ENCODE measurements at places on chromosomes 6 and 20. TPM values are rescaled to one million over a fixed set of nuclear protein-coding genes. Genes with fewer than 3 reads are reported as not detected.
A peak's percentile ranks its signal among the peaks of the same experiment; 100 is the strongest.

- DNase-seq, result no peak
Measured at GRCh38 chr6:12709556-12710232, 6.9 kb upstream of the PHACTR1 start.

GRCh38 chr20:20017844-20018185 is 653 bp downstream of the NAA20 start:
- no peak for DNase-seq

- DNase-seq, result no peak
Measured at GRCh38 chr20:64083804-64084684, at the start of gene LKAAEAR1. TSS of gene LKAAEAR1 (minus strand) at chr20:64084398. CDS start at chr20:64084219, 179 bp downstream.

DNA sequence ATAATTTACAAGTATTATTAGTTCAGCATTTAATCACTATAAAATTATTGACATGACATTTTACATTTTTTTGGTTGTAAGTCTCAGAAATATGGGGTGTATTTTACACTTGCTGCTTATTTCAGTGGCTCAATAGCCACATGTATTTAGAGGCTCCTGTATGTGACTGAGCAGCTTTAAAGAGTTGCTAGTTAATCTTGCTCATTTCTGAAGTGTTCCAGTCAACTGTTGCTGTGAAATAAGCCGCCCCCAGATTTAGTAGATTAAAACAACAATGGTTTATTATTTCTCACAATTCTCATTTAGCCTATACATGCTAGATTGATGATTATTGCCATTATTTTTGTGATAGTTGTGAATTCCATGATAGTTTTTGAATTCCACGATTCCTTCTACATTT is 23.0 kb downstream of the CD109 start:
- DNase-seq, result no peak

GRCh38 chr20:58106143-58106750 is 122.2 kb downstream of the ANKRD60 start:
- no peak for DNase-seq

DNA sequence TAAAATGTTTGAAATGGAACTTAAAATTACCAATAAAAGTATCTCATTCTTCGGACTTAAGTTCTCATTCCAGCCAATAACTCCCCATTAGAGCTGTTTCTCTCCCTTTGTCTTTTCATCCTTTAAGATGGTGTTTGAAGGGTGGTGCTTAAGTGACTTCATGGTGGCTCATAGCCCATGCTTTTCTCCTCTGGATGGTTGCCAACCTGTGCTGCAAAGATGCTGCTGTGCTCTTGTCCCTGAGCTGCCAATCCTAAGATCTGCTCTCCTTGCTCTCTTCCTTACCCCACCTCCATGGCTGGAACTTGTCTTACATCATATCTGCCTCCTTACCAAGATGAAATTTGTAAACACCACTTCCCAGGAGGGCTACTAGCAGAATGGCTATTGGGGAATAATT is 31.6 kb upstream of the PNRC1 start:
- DNase-seq, result no peak

DNA sequence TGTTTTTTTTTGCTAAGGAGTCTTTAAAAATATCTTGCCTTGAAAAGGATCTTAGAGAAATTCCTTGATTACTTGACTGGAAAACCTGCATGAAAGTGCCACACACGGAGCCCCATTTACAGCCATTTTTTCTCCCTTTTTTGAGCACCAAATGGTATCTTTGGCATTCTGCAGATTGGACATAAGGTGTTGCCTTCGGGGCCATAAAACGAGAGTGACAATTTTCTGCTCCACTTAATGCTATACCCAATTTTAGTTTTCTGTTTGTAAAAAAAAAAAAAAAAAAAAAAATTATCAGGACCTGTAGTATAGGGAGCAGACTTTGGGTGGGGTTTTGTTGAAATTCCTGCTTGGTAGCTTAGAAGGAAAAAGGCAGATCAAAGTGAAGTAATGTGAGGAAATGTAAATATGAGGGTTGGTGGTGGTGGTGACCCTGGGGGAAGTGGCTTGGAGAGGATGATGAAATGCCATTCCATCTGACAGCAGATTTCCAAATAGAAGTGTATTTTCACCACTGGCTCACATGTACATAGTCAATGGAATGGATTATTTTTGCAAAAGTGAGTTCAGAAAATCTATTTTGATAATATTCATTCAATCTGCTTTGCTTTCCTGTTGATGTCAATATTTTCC is 212.1 kb upstream of the SOX4 start:
- no peak for DNase-seq

DNA sequence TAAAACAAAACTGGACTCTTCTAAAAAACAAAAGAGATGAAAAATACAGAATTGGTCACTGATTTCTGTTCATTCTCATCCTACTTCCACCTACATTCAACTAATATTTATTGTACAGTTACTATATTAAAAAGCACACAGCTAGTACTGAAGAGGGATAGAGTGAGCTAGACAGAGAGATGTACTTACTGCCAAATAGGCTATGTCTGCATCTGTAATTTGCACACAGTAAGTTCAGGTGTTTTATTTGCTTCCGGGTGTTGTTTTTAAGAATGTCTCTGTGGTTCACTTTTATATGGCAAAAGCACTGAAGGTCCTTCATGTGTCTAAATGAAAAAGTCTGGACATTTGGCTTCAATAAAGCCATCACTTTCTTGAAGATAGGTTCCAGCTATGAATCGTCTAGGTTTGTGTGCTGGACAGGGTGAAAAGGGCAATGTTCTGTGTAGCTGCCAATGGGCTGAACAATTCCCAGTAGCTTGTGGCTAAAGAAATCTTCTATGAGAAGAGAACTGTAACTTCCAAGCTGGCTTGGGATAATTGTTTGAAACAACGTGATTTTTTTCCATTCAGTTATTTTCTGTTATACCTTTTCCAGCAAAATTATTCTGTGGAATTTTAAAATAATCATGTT is 47.3 kb downstream of the EPB41L2 start:
- DNase-seq, result no peak

GRCh38 chr6:62146954-62147853 is 138.8 kb downstream of the KHDRBS2 start:
- DNase-seq, result no peak

DNA sequence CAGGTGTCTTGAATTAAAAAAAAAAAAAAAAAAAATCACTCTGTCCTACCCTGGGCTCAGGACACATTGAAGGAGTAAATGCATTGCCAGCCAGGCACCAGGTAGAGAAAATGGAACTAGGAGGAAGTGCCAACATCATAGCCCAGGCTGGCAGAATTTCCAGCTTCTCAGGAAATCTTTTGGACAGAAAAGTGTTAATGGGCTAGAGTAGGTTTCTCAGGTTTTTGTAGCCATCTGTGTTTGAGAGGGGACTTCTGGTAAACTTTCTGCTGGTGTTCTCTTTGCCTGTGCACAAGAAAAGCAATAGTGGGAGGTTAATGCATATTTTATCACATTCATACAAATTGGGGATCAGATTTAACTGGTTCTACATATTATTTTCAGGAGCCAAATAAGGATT is 678.3 kb upstream of the NRSN1 start:
- no peak for DNase-seq

DNA sequence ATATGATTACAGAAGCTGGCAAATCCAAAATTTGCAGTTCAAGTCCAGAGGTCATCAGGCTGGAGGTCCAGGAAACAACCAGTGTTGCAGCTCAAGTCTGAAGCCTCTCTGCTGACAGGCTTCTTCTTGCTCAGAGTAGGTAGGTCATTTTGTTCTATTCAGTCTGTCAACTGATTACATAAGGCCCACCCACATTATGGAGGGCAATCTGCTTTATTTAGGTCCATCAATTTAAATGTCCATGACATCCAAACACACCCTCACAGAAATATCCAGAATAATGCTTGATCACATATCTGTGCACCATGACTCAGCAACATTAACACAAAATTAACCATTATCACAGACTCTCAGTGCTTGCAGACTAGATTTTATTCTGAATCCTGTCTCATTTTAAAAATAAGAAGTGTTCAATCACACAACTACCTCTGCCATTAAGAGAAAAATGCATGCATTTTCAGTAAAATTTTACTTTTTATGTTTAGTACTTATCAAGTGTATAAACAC is 759.2 kb upstream of the ADGRB3 start:
- DNase-seq, result no peak

DNA sequence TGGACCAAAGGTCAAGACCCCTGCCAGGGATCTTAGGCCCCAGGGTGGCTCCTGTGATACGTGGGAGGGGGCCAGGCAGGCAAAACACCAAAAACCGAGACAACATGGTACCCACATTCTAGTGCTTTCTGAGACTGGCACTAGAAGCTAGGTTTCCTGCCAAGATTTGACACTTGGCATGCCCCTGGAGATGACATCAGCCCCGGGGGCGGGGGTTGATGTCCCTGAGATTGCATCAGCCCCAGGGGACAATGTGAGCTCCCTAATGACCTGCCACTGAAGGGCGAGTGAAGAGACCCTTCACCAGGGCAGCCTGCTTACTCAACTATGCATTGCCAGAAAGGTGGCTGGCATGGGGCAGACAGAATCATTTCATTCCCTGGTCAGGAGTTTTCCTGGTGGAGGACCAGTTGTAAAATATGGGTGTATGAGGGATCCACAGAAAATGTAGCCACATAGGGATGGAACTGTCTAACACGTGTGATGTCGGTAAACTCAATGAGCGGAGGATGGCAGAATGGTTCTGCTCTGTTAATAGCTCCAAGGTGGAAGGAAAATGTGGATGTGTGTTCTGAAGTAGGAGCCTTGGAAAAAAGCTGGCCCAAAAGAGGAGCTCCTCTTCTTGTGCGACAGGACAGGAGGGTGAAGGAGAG is 219.7 kb downstream of the UNC5CL start:
- no peak for DNase-seq

DNA sequence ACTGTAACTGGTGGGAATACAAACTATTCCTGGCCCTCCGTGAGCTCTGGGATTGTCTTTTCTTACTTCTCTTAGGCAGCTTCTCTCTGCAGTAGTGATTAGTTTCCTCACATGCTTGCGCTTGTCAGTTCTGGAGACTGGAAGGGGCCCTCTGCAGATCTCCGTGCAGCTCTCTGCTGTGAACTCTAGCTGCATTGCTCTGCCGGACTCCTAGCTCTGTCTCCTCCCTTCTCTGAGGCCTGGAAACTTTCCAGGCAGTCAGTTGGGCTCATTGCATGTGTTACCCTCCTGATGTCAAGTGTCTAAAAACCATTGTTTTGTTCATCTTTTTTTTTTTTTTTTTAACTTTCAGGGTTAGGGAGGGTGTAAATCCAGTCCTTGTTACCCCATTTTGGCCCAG is 102.3 kb downstream of the CTNNBL1 start:
- DNase-seq, result no peak

GRCh38 chr6:10595731-10596664 is 74.8 kb downstream of the GCNT2 start:
- DNase-seq, result no peak

GRCh38 chr20:19605786-19606485 is 152.1 kb upstream of the RIN2 start:
- no peak for DNase-seq

- DNase-seq, result peak; percentile 89
Measured at GRCh38 chr6:7261032-7261841, 51.8 kb downstream of the SSR1 start.

DNA sequence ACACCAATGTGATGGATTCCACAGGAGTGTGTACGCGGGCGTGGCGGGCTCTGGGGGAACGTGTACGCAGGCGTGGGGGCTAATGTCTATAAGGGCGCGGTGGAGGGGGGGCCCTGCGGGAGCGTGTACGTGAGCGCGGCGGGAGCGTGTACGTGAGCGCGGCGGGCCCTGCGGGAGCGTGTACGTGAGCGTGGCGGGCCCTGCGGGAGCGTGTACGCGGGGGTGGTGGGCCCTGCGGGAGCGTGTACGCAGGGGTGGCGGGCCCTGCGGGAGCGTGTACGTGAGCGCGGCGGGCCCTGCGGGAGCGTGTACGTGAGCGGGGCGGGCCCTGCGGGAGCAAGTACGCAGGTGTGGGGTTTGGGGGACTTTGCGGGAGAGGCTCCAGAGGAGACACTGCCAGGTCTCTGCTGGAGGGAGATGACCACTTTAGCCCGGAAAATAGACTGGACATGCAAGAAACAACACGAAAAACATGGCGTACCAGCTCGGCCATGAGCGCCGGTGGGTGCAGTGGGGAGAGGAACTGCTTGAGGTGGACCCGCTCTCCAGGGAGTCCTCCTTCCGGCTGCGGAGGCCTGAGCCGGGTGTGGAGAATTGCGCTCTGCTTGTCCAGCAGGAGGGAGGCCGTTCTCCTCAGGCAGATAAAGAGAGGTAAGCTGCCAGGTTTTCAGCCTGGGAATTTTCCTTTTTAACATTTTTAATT is 27.8 kb upstream of the SMOC2 start:
- no peak for DNase-seq

DNA sequence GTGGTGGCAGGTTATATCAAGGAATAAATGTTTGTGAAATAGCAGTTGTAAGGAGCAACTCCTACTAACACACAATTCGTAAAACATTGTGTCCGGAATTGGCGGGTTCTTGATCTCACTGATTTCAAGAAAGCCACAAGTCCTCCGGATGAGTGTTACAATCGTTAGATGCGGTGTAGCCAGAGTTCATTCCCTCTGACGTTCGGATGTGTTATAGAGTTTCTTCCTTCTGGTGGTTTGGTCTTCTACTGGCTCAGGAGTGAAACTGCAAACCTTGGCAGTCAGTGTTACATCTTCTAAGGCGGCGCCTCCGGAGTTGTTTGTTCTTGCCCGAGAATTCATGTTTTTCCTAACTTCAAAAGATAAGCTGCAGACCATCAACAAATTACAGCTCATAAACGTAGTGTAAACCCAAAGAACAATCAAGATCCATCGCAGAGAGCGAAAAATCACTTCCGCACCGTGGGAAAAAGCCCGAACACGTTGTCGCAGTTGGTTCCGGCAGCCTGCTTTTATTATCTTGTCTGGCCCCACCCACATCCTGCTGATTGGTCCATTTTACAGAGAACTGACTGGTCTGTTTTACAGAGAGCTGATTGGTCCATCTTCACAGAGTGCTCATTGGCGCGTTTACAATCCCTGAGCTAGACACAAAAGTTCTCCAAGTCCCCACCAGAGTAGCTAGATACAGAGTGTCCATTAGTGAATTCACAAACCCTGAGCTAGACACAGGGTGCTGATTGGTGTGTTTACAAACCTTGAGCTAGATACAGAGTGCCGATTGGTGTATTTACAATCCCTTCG is 58.2 kb downstream of the TRIM27 start:
- no peak for DNase-seq

Gene RAB23
- 38.7 TPM for total RNA-seq

Gene EYA2
- 2.1 TPM for total RNA-seq

Gene FGD2
- 20.5 TPM for total RNA-seq

Gene C20orf144
- total RNA-seq, result 0.09 TPM

Gene GNAS-AS1
- 1.6 TPM for total RNA-seq

Gene TNFRSF6B
- total RNA-seq, result 3.2 TPM

Gene PLCB4
- 27.2 TPM for total RNA-seq

Gene LKAAEAR1
- total RNA-seq, result not detected

Gene SLC35D3
- not detected for total RNA-seq

All from mucosa of gallbladder (tissue), 1 donor.